ENCODE measurements at places on chromosomes 1 and 21. TPM values are rescaled to one million over a fixed set of nuclear protein-coding genes. Genes with fewer than 3 reads are reported as not detected.

RIIAD1 gene
- total RNA-seq = not detected

SYT14 gene
- not detected for total RNA-seq

OR14A16 gene
- not detected for total RNA-seq

NEK2 gene
- total RNA-seq = 36.8 TPM

DNA sequence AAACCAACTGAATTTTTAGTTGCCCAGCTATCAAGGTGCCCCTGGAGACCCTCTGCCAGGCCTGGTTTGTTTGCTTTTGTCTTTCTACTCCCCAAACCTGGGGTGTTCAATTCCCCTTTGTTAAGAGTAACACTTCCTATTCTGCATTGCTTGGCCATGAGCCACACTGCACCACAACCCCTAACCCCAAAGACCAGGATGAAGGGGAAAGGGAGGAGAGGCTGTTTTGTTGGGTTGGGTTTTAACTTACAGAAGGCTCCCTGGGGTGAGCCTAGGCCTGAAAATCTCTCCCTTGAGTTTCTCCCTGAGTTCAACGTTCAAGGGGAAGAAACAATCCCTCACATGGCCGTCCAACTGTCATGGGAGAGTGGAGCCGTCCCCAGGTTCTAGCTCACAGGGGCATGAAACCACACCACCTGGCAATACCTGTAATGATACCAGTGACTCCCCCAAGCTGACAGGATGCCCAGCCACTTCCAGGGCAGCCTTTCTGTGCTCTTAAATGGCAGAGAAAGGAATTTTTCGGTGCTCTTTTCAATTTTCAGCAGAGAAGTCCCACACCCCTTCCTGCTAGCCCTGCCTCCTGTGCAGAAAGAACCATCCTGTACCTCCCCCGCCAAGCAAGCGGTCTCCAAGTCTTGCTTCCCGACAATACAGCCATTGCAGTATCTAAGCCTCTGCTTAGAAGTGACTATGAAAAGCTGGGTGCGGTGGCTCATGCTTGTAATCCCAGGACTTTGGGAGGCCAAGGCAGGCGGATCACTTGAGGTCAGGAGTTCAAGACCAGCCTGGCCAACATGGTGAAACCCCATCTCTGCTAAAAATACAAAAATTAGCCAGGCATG is 14.9 kb downstream of the SLC45A3 start:
- no peaks in the 10 kb centered on the region for H3K36me3 ChIP-seq
- peaks cover 8% of the 10 kb centered on the region for H3K4me1 ChIP-seq
- peaks cover 9% of the 10 kb centered on the region for H3K27me3 ChIP-seq
- no peak overlapping the region for H3K27ac ChIP-seq

DNA sequence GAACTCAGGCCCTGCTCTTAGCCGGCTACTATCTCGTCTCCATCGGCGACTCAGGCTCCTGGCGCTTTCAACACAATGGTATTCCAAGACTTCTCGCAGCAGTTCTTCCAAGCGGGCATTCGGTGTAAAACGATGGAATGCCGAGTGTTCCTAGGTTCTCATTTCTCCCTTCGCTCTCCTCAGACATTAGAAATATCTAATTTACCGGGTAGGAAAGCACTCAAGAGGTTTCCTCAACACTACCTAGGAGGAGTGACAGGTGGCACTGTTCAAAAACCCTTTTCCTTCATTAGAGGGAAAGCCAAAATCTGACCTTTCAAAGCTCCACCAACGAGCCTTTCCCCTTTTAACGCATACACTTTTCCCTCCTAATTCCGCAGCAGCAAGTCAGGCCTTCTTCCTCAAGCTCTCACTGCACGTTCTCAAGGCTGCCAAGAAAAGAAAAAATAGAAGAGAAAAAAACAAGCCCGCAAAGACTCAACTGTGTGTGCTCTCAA is 601 bp downstream of the UBE2G2 start:
- H3K4me3 ChIP-seq = peak overlapping the region; percentile 96
- peak overlapping the region; percentile 97 for H3K27ac ChIP-seq
- DNase-seq = peak; percentile 15
- peaks cover 57% of the 10 kb centered on the region for H3K4me1 ChIP-seq

All from activated T-cell treated with anti-CD3 and anti-CD28 coated beads, Interleukin-2, amount 50 U/mL, for 72 hours (primary cell).